Dermis blood vessel endothelial cell (primary cell): ENCODE measurements at places on chromosomes 5 and 9. TPM values are rescaled to one million over a fixed set of nuclear protein-coding genes. Genes with fewer than 3 reads are reported as not detected.
A peak's percentile ranks its signal among the peaks of the same experiment; 100 is the strongest.

Gene PRELID2
- total RNA-seq = 22.2 and 27.9 TPM in 2 replicates

Gene CYLC2
- not detected in 2 replicates for total RNA-seq

Gene ANKRD33B
- 2.0 and 3.4 TPM in 2 replicates for total RNA-seq

DNA sequence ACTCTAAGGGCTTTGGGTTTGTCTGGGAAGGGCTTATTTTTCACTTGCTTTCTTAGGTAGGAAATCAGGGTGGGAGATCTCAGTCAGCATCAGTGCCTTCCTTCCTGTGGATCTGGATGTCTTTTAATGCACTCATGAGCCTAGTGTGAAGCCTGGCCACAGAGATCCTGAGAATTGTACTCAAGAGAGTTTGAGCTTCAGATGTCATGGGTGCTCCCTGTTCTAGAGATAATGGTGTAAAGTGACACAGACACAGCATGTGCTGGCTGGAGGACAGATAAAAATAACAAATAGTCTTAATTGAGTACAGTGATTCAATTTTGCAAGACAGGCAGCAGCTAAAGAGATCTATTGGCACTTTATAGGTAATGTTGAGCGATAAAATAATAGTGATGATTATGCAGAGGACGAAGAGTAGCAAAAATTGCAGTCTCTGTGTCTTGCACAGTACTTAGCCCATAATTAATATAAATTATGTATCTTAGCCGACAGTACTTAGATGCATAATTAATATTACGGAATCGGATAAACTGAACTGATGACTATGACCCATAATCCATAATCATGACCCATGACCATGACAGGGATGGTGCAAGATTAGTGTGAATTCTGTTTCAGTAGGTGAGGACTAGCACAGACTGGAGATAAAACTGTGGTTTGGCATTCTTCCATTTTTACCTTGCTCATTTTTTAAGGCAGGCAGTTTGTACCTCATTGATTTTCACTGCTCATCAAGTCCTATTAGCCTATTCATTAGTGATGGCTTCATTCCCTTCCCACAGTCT is 408.7 kb upstream of the PIK3R1 start:
- DNase-seq = no peak

DNA sequence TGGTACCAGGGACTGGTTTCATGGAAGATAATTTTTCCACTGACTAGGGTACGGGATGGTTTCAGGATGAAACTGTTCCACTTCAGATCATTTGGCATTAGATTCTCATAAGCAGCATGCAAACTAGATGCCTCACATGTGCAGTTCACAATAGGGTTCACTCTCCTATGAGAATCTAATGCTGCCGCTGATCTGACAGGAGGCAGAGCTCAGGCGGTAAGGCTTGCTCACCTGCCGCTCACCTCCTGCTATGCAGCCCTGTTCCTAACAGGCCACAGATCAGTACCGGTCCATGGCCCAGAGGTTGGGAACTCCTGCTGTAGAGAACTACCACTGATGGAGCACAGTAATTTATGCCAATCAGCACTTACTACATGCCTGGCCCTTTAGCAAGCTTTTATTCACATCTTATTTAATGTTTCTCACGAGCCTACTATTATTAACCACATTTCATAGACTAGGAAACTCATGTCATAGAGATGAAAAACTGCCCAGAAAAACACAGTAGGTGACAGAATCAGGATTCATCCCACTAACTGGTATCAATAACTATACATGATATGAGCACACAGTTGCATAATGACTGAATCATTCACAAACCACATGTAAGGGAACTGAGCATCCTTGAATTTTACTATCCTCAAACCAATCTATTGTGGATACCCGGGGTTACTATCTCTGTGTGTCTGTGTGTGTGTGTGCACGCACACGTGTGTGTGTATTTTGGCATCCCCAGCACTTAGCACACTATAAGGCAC is 46.5 kb downstream of the SVEP1 start:
- no peak for DNase-seq

GRCh38 chr5:33827018-33827707 is 64.6 kb downstream of the ADAMTS12 start:
- DNase-seq = no peak

- no peak for DNase-seq
Observed at GRCh38 chr5:127599847-127600246, 49.0 kb upstream of the CTXN3 start.

Gene GPRIN1
- total RNA-seq = 7.7 and 8.7 TPM in 2 replicates

- no peak for DNase-seq
Observed at GRCh38 chr9:129310666-129311350, 132.7 kb upstream of the IER5L start.

DNA sequence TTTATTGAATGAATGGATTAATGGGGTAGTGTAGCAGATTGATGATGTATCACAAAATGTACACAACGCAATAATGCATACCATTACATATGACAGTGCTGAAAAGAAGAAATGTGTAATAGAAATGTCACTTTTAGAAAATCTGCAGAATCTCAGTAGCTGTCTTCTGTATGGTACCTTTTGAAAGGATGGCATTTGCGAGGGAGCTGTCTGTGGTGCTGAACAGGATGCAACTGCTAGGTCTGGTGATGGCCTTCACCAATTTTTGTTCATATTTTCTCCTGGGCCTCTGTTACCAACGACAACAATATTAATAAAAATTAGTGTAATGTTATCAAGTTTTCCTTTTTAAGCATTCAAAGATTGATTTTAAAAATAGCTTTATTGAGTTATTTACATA is 36.2 kb upstream of the OTULIN start:
- peak; percentile 74 for DNase-seq

Gene FIBCD1
- total RNA-seq = under 0.01 and 0.05 TPM in 2 replicates

GRCh38 chr9:16026886-16027285 is 474.0 kb downstream of the CCDC171 start:
- no peak for DNase-seq

Gene PGM5
- total RNA-seq = 110 and 128 TPM in 2 replicates

Gene TCF7
- 0.19 and 0.34 TPM in 2 replicates for total RNA-seq

GRCh38 chr5:74199436-74200210 is 440.9 kb downstream of the ENC1 start:
- DNase-seq = no peak

GRCh38 chr5:10768328-10768899 is 7.4 kb upstream of the DAP start:
- DNase-seq = no peak

DNA sequence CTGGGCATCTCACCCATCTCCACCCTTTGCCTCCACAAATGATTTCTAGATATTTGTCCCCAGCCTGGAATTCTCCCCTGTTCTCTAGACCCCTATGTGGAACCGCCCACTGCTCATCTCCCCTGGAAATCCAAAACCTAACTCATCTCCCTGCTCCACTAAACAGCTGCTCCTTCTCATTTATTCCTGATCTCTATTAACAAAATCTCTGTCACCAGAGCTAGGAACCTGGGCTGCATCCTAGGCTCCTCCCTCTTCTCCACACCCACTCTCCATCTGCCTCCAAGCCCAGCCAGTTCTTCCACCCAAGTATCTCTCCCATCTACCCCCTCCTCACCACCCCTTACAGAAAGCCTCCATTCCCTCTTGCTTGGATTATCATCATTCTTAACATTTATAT is 24.0 kb upstream of the SYNPO start:
- no peak for DNase-seq

DNA sequence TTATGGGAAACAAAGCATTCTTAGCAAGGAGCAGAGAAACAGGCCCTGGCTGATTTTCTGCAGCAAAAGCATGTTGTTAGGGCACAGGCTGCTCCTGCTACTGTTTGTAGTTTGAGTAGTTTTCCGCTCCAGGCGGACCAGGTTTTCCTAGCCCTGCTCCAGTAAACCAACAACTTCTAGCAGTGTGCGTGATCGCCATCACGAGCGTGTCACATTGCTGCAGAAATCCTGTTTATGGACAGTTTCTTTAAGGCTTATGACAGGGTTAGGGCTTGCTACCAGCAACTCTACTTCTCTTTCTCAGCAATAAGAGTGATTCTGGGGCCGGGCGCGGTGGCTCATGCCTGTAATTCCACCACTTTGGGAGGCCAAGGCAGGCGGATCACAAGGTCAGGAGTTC is 803.9 kb upstream of the CDH10 start:
- DNase-seq = no peak

DNA sequence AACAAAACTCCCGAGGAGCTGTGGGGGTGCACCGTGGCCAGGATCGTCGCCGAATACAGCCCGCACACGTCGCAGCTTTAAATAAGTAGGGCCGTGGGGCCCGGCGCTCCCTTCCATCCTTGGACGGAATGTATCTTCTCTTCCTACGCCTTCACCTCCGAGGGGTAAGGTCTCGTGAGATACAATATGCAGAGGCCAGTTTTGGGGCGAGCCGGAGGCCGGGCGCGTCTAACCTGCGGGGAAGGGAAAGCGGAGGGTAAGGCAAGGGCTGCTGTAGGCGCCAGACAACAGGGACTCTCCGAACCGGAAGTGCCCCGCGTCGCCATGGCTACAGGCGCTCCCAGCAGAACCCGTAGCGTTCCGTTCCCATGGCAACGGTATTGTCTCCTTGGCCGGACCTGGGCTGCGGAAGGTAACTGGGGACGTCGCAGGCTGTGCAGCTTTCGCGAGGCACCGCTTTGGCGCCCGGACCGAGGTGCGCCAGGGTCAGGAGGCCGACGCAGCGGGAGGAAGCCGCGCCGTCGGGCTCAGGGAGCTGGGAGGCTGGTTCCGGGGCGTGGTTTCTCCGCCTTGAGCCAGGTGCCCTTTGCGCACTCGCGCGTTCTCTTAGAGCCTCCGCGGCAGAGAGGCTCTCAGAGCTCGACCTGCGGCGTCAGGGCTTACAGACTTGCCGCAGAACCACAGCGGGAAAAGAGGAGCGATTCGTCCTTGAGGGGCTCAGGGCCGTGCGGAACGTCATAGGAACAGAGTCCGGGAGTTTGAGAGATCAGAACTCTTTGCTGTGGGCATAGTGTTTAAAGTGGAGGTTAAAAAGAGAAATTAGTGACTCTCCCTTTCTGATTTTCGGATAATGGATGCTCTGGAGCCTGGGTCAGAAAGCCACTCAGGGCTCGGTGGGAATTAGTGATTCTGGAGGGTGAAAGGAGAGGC is at the start of gene TTC23L:
Gene TTC23L (plus strand): TSS at position 380 of the 930 bp plus-strand sequence. CDS start 1,508 bp downstream, outside the sequence.
- DNase-seq = peak; percentile 88

GRCh38 chr9:83981126-83981871 is 694 bp downstream of the RMI1 start:
- peak; percentile 69 for DNase-seq

Gene TMEM171
- 1.0 and 1.9 TPM in 2 replicates for total RNA-seq

Gene PCDHGA5
- total RNA-seq = 0.74 and 0.85 TPM in 2 replicates

Gene SHISAL2B
- total RNA-seq = not detected in 2 replicates

GRCh38 chr9:16824545-16825330 is 45.7 kb downstream of the BNC2 start:
- DNase-seq = peak; percentile 57

- DNase-seq = no peak
Observed at GRCh38 chr5:11902201-11902619, 2.0 kb downstream of the CTNND2 start.

- no peak for DNase-seq
Observed at GRCh38 chr5:93055971-93056370, 525.0 kb downstream of the NR2F1-AS1 start.

Gene MEGF10
- 0.37 and 1.4 TPM in 2 replicates for total RNA-seq

Gene ADAMTSL1
- 6.0 and 15.8 TPM in 2 replicates for total RNA-seq

Gene GFI1B
- not detected in 2 replicates for total RNA-seq

GRCh38 chr9:114235033-114235661 is 79.8 kb downstream of the COL27A1 start:
- DNase-seq = no peak

Gene RGS7BP
- 0.17 and 0.19 TPM in 2 replicates for total RNA-seq

DNA sequence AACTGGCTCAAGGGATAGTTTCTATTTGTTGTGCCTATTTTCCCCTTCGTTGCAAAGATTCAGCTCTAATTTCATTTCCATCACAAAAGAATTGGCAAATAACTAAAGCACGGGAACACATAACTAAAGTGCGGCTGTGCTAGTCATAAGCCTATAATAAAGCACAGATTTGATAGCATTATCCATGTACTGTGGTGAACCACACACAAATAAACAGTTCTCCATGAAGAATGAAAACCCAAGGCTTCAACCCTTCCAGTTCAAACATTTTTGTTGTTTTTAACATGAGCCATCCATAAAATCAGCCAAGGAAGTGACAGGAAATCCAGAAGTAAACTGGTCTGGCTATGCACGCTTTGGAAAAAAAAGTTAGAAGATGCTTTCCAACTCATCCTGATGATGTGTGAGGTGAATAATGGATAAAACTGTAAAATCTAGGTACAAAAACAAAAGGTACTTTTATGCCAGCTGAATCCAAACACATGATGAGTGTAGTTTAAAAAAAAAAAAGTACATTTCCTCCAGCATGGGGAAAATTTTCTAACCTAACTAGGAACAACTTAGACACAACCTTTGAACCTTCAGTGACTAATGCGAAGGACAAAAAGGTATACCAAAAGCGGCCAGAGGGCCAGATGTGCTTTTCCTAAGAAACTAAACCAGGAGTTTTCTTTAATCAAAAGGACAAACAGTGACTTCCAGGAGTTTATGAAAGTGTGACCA is 10.2 kb downstream of the ZNF608 start:
- DNase-seq = peak; percentile 32

Gene GPR21
- total RNA-seq = 0.33 and 0.68 TPM in 2 replicates

Gene CCDC183
- 0.37 and 1.0 TPM in 2 replicates for total RNA-seq

DNA sequence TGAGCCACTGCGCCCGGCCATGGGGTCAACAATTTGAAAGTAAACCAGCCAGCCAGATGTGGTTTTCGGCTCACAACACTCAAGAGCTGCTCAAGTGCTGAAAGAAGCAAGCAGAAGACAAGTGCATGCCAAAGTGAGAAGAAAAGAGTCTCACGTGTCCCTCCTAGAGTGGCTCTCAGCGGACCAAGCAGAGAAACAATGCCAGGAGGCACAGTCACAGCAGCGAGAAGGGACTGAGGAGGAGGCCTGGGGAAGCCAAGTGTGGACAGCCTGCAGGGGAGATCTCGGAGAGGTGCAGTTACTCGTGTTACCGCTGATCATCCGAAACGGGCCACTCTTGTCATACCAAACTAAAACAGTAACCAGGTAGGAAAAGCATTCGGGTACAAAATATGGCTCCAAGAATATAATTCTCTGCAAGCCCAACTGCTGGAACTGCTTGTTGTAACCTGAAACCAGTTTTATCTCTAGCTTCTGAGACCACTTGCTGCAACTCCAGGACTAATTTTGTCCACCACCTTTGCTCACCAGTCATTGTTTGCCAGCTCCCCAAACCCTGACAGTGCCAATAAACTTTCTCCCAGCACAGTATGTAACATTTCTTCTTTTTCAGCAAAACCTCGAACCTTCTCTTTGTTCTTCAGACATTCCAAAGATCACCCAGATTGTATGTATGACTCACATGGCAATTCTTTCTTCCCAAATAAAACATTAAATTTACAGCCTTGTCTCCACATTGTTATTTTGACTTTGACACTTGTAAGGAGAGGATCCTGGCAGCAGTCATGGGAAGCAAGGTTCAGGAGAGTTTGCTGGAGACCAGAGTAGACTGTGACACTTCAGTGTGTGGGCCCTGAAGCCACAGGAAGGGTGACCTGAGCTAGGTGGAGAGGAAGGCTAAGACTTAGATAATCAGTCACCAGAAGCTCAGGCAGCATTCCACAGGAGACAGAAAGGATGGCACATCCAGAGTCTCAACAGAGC is 6.3 kb downstream of the SLC35D2 start:
- peak; percentile 55 for DNase-seq

DNA sequence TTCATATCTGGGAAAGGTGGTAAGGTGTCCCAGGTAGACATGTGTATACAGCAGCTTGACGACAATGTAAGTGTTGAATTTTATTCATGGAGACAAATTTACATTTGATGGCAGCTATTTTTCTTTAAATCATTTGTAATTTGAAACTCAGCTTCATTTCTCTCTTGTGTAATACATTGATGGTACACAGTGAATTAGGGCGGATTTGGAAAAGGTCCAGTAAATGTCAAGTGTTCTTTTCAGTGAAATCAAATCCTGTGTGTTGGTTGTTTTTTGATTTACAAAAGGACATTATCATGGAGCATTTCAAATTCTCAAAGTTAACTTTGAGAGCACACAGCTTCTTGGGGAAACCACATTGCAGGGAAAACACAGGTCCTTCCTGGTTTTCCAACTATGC is 30.0 kb upstream of the PCSK1 start:
- DNase-seq = peak; percentile 7
